Skeletal muscle cell (primary cell): ENCODE measurements at places on chromosomes 4 and X.

- no peak for DNase-seq
Observed at GRCh38 chrX:68570598-68570997, 71.7 kb downstream of the YIPF6 start.

- no peak for DNase-seq
Observed at GRCh38 chr4:184825141-184825895, 450 bp downstream of the ACSL1 start.

DNA sequence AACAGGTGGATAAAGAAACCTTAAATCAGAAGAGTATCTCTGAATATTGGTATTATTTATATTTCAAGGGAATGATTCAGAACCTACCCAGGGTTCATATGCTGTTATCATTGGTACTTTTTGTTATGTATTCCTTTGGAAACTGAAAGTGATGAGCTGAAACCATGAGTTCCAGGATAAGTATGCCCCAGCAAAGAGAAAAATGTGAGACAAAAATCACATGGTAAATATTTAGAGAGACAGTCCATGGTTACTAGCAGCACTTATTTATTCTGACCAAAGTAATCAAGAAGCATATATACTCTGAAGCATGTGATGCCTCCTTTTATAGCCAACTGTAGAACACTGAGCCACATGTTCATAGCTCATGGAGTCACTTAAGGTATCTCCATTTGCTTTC, 277.7 kb downstream of the ARAP2 start:
- DNase-seq: no peak

DNA sequence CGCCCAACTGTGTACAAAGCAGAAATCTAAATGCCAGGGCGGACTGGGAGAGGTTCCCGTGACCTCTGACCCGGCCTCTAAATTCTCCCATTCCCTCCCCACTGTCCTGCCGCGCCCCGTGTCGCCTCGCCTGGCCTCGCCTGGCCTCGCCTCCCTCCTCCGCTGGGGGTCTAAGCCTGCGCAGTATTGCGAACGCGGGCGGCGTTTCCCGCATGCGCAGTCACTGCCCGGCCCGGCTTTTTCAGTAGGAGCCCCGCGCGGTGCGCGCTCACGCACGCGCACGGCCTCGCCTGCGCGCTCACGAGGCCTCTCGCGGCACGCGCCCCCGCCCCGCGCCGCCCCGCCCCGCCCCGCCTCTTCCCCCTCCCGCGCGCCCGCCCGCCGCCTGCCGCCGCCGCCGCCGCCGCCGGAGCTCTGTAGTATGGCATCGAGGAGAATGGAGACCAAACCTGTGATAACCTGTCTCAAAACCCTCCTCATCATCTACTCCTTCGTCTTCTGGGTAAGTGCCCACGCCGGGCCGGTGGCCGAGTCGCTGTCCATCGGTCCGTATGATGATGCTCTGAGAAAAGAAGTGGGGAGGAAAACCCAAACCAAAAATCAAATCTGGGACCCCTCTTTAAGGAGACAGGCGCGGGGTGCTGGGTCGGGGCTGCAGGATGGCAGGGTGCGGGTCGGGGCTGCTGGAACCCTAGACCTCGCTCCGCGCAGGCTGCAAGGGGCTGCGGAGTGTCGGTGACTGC, at the start of gene TSPAN7:
TSPAN7 (plus strand) TSS at position 417 of the 743 bp plus-strand sequence; CDS start at position 422, 5 bp downstream.
- peak; percentile 19 for DNase-seq

DNA sequence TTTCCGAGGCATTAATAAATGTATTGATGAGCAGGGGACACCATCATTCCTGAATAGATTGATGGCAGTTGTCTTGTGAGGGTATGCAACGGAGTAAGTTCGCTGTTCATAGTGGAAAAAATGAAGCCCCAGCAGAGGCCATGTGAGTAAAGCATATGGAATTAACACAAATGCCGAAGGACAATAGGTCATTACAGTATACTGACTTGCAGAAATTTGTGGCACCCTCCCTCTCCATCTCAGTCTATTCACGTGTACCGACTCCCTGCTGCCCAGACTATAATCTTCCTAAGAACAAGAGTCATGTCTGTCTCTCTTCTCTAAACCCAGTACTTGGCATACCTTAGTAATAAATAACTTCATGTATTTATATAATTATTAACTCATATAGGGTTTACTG, 47.1 kb upstream of the PCDH10 start:
- no peak for DNase-seq

- DNase-seq: no peak
Observed at GRCh38 chrX:101391831-101392230, 1.0 kb downstream of the RPL36A start.

DNA sequence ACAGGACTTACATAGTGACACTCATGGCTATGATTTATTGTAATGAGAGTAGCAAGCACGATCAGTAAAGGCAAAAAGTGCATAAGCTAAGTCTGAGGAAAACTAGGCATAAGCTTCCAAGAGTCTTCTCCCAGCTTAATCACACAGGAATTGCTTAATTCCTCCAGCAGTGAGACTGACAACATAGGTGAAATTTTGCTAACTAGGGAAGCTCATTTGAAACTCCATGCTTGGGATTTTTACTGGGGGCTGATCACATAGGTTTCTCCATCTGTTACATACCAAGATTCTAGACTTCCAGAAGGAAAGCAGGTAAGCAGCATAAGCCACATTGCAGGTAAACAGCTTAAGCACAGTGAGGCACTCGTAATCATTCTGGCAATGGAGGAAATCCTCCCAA, 71.8 kb upstream of the FHDC1 start:
- DNase-seq: no peak
